ENCODE measurements at places on chromosomes 3 and 15. TPM values are rescaled to one million over a fixed set of nuclear protein-coding genes. Genes with fewer than 3 reads are reported as not detected.

DNA sequence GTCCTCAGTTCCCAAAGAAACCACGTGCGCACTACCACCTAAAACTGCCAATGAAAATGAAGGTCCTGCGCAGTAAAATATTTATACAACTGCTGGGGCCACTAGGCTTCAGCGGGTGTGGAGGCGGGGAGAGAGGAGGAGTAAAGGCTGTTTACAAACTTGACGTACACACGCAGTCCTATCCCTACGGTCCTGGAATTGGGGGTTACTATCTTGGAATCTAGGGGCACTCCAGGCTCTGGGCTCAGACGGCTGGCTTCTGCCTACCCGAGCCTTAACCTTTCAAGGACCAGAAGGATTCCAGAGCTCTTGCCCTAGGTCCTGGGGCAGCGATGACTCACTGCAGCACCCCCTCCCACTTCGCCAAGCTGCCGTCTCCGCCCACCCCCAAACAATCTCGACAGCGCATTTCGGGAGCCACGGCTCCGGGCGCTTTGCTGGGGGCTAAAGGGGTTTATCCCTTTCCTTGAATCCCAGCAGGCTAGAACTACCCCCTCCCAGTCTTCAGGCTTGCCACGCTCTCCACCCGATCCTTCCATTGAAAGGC, 3.0 kb downstream of the ADAMTS9 start:
- no peak overlapping the region for H3K4me3 ChIP-seq
- no peaks in the 10 kb centered on the region for H3K36me3 ChIP-seq
- no peak overlapping the region for H3K27ac ChIP-seq
- DNase-seq: no peak

- H3K36me3 ChIP-seq: no peaks in the 10 kb centered on the region
- no peak overlapping the region for H3K4me3 ChIP-seq
- DNase-seq: no peak
- H3K4me1 ChIP-seq: no peaks in the 10 kb centered on the region
Measured at GRCh38 chr3:118101891-118102290, 932.8 kb downstream of the IGSF11 start.

DNA sequence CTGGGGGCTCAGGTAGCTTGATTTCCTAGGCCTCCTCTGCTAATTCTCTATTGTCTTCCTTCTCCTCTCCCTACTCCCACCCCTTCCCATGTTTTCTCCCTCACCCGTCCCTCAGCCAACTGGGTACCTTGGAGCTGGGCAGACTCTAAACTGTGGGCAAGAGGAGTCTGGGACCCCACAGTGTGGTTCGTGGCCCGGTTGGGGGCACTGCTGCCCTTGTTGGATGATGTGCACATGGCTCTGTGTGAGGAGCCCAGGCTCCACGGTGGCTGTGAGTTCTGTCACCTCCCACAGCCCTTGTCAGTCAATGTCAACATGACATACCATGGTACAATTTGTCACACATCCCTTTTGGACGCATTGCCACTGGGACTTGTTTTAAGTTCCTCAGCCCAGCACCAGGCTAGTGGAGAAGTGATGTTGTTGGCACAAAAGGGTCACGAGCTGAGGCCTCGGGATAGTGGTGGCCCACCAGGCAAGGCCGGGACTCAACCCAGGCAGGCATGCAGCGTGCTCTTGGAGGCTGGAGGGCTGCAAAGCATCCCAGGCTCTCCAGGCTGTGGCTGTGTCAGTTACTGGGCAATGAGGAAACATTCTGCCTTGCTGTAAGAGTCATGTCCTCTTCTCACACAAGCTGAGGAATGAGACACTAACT, 142.3 kb downstream of the TLE3 start:
- no peak overlapping the region for H3K4me3 ChIP-seq
- no peaks in the 10 kb centered on the region for H3K27me3 ChIP-seq
- DNase-seq: no peak
- H3K36me3 ChIP-seq: no peaks in the 10 kb centered on the region
- H3K4me1 ChIP-seq: no peaks in the 10 kb centered on the region
- H3K27ac ChIP-seq: no peak overlapping the region

DNA sequence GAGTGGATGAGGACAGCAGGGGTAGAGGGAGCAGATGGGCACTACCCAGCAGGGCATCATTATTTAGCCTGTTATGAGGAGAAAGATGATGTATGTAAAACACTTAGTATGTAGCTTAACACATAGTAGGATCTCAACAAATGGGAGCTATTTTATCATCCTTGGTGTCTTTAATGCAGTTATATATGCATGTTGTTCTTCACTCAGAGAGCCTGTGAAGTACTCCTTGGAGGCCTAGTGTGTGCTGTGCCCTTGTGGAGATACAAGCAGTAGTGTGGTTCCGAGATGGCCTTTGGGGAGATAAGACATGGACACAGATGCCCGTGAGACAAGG, 124.2 kb downstream of the LIPC start:
- no peak overlapping the region for H3K27ac ChIP-seq
- H3K4me1 ChIP-seq: no peaks in the 10 kb centered on the region
- no peak for DNase-seq

DNA sequence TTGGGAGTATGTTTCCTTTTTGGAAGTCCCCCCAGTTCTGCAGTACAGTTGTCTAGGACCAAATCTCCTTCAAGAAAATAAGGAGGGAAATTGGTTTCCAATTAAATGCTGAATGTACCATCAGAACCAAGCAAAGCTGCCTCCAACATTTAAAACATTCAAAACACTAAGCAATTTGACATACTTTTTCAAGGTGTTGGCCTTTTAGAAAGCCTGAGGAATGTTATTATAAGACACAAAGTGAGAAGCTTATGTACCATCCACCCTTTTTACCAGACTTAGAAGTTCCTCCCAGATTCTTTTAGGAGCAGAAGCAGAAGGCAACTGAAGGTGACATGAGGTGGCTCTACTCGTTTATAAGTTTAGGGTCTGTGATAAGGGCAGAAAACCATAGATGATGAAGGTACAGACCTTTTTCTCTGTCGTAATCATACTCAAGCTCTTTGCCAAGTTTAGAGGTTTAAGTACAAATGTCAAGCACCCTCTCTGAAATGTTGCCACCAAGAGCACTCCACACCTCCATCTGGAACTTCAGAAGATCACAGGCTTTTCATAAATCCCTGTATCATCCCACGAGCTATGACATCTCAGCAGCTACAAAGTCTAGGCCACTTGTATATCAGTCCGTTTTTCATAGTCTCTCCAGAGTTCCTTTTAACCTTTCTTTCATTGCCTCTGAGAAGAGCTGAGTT, 282.5 kb upstream of the THBS1 start:
- H3K27me3 ChIP-seq: peaks cover 13% of the 10 kb centered on the region
- H3K4me1 ChIP-seq: no peaks in the 10 kb centered on the region
- H3K4me3 ChIP-seq: no peak overlapping the region
- no peak for DNase-seq
- no peaks in the 10 kb centered on the region for H3K36me3 ChIP-seq
- H3K27ac ChIP-seq: no peak overlapping the region

Gene PDE8A
- total RNA-seq: 28.9 TPM

Gene SPATA12
- not detected for total RNA-seq

Gene MEX3B
- total RNA-seq: 1.6 TPM
